ENCODE measurements at places on chromosomes 4 and X.

- DNase-seq, result no peak
Observed at GRCh38 chrX:7115557-7115956, 32.0 kb upstream of the STS start.

DNA sequence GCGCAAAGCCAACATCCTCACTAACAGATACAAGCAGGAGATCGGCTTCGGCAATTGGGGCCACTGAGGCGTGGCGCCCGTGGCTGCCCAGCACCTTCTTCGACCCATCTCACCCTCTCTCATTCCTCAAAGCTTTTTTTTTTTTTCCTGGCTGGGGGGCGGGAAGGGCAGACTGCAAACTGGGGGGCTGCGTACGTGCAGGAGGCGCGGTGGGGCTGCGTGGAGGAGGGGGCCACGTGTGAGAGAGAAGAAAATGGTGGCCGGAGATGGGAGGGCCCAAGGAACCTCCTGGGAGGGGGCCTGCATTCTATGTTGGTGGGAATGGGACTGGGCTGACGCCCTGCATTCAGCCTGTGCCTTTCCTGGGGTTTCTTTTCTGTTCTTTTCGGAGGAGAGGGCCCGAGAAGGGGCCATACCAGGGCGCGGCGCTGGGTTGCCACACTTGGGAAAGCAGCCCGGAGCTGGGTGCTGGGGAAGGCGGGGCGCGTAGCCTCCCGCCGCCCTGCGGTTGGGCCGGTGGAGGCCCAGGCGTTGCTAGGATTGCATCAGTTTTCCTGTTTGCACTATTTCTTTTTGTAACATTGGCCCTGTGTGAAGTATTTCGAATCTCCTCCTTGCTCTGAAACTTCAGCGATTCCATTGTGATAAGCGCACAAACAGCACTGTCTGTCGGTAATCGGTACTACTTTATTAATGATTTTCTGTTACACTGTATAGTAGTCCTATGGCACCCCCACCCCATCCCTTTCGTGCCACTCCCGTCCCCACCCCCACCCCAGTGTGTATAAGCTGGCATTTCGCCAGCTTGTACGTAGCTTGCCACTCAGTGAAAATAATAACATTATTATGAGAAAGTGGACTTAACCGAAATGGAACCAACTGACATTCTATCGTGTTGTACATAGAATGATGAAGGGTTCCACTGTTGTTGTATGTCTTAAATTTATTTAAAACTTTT, 4.5 kb downstream of the MID1IP1 start:
- peak; percentile 36 for DNase-seq

DNA sequence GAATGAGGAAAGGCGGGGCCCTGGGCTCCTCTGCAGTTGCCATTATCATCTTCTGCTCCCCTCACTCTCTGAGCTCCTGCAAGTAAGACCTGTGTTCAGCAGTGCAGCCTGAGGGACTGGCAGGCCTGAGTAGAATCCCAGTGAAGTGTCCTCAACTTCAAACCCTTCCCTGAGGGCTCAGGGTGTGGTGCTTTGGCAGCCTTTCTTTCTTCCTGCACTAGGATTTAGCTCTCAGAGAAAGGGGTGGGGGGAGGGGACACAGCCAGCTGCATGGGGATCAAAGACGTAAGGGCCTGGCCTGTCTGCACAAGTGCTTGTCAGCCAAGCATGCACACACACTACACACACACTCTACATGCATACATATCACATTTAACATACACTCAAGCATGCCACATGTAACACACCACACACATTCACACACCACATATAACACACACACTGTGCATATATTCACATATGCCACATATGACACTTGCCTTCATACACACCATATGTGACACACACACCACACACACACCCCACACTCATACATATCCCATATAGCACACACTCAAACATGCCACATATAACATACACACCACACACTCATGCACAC, 223.4 kb upstream of the RPL34 start:
- DNase-seq, result no peak

GRCh38 chrX:155215443-155216178, 649 bp upstream of the VBP1 start:
- no peak for DNase-seq

- no peak for DNase-seq
Observed at GRCh38 chr4:175622887-175623286, 189.2 kb downstream of the GPM6A start.

- no peak for DNase-seq
Observed at GRCh38 chrX:65686236-65686635, 18.8 kb downstream of the MSN start.

DNA sequence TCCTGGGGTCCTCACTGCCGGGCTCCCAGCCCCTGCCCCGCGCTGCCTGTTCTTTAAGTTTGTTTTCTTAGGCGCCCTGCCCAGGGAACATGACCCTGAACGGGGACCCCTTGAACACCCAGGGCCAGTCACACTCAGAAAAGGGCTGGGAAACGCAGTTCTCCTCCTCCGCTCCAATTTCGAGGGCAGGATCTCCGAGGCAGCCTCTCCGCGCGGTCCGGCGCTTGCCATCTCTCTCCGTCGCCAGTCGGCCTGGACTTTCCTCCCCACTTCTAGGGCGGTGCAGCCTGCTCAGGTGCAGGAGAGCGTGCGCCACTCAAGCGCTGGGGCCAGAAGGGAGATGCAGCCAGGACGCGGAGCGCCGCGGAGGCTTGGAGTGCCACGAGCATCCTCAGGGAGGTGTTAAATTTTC, 9.9 kb downstream of the PRDM8 start:
- no peak for DNase-seq

DNA sequence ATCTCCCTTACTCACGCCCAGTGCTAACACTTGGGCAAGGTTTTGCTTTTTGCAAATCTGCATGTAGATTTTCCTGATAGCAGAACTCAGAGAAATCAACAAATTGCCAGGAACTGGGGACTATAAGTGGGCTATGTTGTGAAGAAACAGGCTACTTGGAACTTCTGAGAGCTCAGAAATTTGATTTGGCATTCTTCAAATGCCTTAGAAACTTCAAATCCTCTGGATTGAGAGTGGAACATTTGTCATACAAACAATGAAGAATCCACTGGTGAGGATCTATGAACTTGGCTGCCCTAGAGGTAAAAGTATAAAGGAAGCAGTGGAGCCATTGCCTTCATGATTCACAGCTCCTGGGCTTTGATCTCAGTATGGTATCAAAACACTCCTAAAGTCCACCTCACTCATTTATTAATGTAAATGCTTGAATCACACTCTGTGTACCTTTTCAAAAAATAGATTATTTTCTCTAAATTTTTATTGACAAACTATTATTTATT, 126.0 kb downstream of the GLRA3 start:
- DNase-seq, result no peak

DNA sequence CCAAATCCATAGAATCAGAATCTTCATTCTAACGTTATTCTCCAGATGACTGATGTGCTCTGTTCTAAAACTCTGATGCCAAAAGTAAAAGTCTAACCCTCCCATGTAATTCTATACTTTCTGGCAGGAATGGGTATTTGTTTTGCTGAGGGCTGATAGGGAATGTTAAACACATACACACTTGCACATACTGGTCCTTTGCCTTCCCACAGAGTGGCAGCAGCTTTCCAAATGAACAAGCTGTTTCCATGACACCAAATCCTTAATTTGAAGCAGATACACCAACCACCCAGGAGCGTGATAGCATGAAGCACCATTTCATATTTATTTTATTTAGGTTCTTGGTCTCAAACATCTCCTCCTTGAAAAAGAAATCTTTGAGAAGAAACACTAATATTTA, 155.5 kb upstream of the PRDX4 start:
- no peak for DNase-seq

- no peak for DNase-seq
Observed at GRCh38 chrX:17817251-17817650, 43.8 kb downstream of the RAI2 start.

- DNase-seq, result no peak
Observed at GRCh38 chr4:73508651-73509050, 27.1 kb downstream of the AFM start.

- no peak for DNase-seq
Observed at GRCh38 chr4:70759126-70759525, 37.4 kb downstream of the RUFY3 start.

DNA sequence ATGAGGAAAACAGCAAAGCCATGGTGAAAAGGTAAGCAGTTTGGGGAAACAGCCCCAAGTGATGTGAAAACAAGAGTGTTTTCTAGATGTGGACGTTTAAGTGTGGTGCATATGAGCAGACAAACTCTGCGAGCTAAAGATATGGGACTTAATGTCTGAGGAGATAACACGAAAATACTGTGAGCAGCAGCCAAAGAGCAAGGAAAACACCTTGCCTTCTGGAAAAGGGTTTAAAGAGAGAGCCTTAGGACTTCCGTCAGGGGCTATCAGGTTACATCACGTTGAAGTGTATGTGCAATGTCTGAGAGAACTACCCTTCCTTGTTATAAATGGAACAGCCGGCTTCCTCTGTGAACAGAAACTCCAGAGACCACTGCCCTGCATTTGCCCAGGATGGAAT, 54.2 kb downstream of the LEF1 start:
- no peak for DNase-seq

DNA sequence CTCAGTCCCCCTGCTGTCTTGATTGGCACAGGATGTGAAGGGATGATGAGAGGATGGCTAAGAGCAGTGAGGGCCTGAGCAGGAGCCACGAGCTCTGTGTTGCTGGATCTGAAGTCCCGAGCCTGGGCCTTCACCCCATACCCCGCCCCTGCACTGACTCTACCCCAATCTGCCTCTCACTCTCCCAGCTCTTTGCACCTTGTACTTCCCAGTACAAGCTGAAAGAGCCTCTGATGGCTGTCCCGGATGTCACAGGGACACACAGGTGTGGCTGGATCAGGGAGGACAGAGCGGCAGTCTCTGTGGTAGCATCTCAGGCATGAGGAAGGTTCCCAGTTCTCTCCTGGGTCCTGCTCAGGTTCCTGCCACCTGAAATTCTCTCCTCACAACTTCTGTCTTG, 103.6 kb downstream of the CHIC2 start:
- no peak for DNase-seq

- DNase-seq, result no peak
Observed at GRCh38 chr4:18366136-18366535, 344.6 kb upstream of the LCORL start.

DNA sequence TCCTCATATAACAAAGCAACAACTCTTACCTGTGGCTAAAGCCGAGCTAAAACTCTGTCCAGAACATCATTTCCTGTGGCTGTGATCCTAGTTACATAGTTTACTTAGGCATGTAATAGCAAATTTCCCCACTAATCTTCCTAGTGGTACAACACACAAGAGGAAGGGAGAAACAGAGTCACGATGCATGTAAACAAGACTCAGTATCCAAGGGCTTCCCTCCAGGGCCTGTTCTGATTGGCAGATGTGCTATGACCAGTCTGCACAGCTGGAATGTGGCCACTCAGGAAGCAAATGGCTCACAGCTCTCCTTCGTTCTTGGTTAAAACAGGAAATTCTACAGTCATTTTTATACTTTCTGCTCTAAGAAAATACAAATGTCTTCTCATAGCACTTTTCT, 49.2 kb upstream of the PRSS48 start:
- no peak for DNase-seq

GRCh38 chrX:129769467-129770154, 10.1 kb upstream of the SASH3 start:
- DNase-seq, result peak; percentile 77

DNA sequence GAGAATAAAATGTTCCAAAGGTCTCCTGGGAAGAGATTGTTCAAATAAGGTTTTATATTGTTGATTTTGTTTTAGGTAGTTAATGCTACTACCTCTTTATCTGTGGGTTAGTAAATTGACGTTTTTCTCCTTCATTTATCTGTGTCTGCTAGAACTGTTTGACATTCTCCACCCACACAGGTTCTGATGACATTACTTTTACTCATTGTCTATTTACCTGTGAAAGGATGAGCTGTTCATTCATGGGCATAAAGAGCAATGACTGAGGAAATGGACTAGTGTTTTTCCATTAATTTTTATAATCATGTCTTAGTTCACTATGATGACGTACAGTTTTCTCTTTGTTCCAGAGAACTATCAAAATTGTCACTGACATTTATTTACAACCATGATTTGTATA, 75.6 kb downstream of the CPE start:
- no peak for DNase-seq

DNA sequence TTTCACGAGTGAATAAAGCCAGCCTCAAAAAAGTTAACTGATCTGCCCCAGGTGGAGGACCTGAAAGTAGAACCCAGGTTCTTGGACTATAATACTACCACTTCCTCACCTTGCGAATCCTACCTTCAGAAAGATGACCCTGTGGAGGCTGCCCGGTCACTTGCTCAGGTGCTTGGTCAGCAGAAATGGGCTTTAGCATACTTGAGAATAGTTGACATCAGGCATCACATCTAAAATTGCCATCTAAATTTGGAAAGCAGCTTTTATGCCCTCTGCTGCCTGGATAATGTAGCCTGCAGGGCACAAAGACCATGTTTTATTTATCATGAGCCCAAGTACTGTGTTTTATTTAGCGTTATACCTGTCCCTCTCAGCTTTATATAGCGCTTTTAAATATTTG, 3.0 kb downstream of the BCLAF3 start:
- no peak for DNase-seq

GRCh38 chr4:170270628-170271027, 180.9 kb upstream of the AADAT start:
- no peak for DNase-seq

DNA sequence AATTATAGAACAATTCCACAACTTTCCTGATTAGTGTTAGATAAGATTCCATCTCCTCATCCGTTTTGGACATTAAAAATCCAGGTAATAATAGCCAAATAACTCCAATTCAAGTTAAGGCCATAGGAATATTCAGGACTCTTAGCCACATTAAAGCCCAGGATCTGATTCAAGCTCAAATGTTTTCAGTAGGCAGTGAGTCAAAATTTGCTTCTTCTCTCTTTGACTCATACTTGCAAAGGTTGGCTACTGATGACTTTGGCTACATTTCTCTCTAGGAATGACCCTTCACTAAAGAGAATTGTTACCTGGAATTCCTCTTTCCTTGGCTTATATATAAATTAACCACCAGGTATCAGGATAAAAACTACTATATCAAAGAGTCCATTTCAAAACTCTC, 354.9 kb upstream of the HS3ST1 start:
- no peak for DNase-seq

DNA sequence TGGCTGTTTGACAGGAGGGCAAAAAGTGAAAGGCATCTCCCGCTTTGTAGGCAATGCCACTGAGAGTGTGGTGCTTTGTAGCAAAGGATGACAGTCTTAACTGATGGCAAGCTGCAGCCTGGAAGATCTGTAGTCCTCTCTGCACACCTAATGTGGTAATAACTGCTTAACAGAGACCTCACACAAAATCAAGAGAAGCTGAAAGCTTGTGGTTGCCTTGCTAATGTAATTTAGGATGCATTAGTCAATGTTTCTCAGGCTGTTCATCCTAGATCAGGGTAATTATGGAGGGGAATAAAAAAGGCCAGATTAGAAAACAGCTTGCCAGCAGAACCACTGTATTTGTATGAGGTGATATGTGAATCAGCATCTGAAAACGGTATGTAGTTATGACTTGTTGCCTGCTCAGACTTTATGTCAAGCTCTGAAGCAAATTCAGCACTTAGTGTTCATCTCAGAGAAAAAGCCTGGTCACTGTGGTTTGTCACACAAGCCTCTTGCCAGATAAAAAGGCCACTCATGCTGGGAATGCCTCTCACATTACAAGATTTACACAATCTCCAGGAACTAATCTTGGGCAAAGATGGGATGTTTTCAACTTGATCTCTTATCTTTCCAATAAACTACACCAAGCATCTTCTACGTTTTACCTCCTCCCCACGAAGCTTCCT, 130.8 kb downstream of the ENOX2 start:
- no peak for DNase-seq

GRCh38 chrX:146934256-146934655, 119.7 kb upstream of the CXorf51A start:
- no peak for DNase-seq

- no peak for DNase-seq
Observed at GRCh38 chrX:132118358-132118757, 9.5 kb downstream of the FRMD7 start.
